H1 (cell line): ENCODE measurements at places on chromosomes 12 and 14. TPM values are rescaled to one million over a fixed set of nuclear protein-coding genes. Genes with fewer than 3 reads are reported as not detected.

Gene FOXN4
- 0.26 and 0.57 TPM in 2 replicates for total RNA-seq

Gene NELL2
- total RNA-seq, result 50.6 and 54.2 TPM in 2 replicates

Gene SLC17A8
- total RNA-seq, result 0.11 and 0.30 TPM in 2 replicates

Gene FAIM2
- 0.89 and 1.4 TPM in 2 replicates for total RNA-seq

Gene SLC22A17
- 39.4 and 43.0 TPM in 2 replicates for total RNA-seq

Gene RIMKLB
- total RNA-seq, result 75.7 and 78.2 TPM in 2 replicates

Gene RHEBL1
- 7.0 and 7.5 TPM in 2 replicates for total RNA-seq

Gene HOXC12
- not detected in 2 replicates for total RNA-seq

Gene ATN1
- 69.6 and 73.4 TPM in 2 replicates for total RNA-seq

Gene IFNG-AS1
- total RNA-seq, result not detected in 2 replicates
